ENCODE measurements at places on chromosomes 7 and 10.

GRCh38 chr7:130490888-130491804 lies 739 bp upstream of the MEST start:
- DNase-seq = no peak

- no peak for DNase-seq
These were observed 56.8 kb downstream of the PARP12 start for GRCh38 chr7:140005754-140006503.

DNA sequence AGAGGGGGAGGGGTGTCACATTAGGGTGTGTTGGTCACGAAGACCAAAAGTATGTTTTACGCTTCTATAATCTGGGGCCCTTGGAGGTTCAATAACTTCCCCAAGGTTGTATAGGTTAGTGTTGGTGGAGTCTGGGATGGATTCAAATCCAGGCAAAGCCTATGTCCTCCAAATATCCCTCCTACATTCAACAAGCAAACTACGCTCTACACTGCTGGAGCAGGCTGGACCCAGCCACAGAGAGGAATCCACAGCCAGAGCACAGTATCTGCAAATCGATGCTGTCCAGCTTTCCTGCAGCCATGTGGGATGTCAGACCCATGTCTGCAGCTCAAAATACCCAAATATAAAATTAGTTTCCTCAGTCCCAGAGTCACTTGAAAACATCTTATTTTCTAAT lies 198.0 kb downstream of the COBL start:
- no peak for DNase-seq

DNA sequence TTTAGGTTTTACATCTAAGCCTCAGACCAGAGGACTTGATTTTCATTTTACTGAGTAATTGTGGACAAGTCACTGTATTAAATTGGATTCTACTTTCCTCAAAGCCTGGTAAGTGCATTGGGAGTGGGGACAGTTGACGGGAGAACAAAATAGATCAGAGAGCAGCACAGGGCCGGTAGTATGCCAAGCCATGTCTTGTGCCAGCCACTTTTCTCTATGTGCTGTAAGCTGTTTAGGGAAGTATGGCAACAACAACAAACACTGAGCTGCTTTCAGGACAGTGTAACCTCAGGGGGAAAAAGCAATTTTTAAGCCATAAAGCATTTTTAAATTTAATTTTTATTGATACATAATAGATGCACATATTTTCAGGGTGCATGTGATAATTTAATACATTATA lies 365.9 kb upstream of the IGFBP3 start:
- no peak for DNase-seq

DNA sequence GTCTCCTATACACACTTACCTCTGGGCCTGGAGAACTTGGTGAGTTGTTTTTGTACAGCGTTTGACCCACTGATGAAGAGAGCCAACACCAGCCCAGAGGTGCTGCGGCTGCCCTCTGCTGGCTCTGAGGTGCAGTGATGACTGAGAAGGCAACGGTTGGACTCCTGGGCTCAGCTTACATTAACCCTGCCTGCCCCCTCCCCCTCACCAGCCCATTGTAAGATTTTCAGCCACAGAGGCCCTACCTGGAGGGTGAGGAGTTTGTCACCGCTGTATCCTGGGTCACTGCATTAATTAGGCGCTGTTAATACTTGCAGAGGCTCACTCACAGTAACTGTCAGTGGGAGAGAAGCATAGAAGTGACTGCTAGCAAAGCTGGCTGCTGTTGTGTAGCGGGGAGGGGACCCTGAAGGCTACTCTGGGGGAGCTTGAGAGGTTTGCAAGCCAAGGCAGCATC lies 19.0 kb upstream of the ANKRD2 start:
- peak; percentile 40 for DNase-seq

- no peak for DNase-seq
These were observed 9.4 kb downstream of the PDSS1 start for GRCh38 chr10:26706936-26707335.

DNA sequence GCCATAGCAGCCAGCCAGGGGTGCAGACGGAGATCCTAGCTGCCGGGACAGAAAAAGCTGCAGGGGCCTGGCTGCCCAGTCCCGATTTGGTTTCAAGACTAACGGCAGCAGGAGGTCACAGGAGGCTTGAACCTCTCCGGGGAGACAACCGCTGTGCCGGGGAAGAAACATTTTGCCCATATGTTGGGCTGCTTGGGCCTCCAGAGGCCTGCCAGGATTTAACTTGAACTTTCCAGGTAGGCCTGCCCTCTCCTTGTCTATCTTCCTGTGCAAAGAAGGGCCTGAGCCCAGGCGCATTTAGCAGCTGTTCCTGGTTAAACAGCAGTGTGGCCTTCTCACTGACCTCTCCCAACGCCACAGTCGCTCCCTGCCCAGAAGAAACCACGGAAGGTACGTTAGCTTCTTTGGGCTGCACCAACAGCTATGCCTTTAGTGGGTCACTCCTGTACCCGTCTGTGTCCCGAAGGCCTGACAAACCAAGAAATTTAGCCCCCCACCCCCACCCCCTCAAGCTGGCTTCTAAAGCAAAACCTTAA lies 17.1 kb upstream of the PTF1A start:
- DNase-seq = no peak

- DNase-seq = no peak
These were observed 13.6 kb downstream of the PLXNA4 start for GRCh38 chr7:132562690-132563089.

GRCh38 chr7:18013936-18014335 lies 13.7 kb downstream of the PRPS1L1 start:
- no peak for DNase-seq

- no peak for DNase-seq
These were observed 489.0 kb downstream of the GATA3 start for GRCh38 chr10:8543361-8544056.

- DNase-seq = no peak
These were observed 218.6 kb upstream of the TAC1 start for GRCh38 chr7:97513326-97513725.

DNA sequence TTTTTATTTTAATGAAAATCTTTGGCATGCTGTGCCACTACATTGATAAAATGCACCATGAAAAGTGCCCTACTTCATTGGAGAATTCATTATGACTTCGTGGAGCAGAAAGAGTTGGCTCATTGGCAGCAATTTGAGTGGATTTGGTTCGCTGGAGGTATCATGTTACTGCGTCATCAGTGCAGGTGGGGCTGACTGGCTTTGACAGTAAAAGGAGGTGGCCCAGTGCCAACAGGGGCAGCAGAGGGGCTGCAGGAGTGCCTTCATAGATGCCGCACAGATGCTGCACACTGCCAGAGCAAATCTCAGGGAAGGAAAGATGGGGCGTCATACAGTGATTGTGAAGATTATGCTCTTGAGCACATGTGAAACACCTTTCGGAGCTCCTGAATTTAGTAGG lies 22.2 kb downstream of the FZD1 start:
- DNase-seq = no peak

DNA sequence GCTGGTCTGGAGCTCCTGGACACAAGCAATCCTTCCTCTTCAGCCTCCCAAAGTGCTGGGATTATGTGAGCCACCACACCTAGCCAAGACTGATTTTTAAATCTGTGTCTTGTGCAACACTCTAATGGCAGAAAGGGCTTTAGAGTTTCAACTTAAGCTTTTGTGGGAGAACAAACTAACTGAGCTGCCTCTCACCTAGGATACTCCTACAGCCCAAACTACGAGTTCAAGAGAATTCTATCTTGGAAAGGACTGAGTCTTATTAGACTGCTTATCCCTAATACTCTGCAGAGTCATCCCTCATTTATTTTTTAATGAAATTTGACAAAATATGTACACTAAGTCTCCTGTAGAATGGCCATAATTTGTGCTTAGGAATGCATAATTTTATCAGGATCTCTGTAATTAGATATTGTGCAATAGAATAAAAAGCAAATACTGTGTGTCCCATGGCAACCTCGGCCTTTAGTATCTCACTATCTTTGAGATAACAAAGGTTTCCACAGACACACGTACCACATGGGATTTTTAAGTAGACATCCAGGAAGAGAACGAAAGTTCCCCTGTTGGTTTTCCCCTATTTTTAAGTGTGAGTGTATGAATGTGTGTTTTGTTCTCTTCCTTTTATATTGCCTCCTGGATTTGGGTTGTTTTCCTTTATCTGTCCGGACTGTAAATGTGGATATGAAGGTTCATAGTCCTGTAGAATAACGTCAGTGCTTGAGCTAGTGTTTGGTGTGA lies 199.4 kb upstream of the TCF7L2 start:
- DNase-seq = no peak

DNA sequence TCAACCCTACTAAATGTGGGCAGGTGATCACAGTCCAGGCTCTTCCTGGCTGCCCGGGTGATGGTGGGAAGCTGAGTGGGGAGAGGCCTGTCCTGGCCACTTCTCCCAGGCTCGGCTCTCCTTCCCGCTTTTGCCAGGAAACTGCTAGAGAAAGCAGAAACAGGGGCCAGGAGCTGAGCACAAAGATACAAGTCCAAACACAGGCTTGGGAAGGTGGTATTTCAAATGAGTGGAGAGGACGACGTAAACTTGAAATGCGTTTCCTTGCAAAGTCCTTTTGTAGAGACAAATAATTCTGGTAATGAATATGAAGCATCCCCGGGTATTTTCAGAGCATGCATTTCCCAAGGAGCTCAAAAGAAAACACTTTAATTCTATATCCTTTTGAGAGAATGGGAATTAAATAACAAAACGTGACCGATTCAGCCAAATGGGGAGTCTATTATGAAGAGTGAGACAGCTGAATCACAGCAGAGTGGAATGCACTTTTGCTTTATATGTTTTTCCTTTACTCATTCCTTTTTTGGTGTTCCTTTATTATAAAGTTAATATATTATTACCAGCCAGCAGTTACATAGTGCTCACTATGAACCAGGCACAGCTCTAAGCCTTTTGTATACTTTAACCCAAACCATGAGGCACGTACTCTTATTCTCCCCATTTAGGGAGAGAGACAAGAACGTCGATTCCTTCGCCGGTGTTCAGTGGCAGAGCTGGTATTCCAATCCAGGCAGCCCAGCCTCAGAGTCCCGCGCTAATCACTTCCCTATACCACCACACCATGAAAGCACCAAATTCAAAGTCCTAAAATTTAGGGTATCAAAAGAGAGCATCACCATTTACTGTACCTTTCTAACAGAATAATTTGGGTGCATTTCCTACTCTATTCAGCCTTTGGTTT lies 218.2 kb upstream of the KLF14 start:
- no peak for DNase-seq

DNA sequence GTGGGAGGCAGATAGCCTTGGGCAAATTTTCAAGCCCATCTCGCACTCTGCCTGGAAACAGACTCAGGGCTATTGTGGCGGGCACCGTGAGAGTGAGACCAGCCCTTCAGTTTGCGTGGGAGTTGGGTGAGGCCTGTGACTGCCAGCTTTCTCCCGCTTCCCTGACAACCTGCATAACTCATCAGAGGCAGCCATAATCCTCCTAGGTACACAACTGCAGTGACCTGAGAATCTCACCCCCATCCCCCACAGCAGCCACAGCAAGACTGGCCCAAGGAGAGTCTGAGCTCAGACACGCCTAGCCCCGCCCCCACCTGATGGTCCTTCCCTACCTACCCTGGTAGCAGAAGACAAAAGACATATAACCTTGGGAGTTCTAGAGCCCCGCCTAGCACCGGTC lies 275.4 kb downstream of the GRID1 start:
- DNase-seq = no peak

DNA sequence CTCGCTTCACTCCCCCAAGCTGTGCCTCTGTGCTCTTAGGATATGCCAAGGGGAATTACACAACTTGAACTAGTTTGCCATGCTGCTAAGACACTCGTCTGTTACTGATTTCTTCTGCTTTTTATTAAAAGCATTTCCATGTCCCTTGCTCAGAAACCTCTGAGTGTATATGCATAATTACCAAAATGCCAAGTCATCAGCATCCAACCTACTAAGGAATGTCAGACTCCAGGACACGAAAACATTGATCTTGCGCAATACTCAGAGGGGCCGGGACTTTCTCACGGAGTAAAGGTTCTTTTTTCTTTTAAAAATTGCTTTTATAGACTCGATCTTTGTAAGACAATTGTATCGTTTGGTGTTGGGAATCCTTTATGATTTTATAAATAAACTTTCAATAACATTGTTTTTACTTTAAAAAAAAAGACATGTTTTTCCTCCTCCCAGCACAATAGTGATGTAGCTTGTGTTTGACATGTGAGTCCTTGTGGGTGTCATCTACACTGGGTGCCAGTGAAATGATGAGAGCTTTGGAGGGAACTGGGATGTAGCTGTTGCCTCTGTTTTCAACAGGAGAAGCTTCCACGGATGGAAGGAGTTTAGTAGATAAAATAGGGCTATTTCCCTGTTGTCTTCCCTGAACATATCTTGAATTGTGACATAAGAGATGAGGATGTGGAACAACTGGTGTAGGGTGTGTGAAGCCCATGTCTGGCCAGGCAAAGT lies 43.6 kb downstream of the CNNM1 start:
- no peak for DNase-seq

DNA sequence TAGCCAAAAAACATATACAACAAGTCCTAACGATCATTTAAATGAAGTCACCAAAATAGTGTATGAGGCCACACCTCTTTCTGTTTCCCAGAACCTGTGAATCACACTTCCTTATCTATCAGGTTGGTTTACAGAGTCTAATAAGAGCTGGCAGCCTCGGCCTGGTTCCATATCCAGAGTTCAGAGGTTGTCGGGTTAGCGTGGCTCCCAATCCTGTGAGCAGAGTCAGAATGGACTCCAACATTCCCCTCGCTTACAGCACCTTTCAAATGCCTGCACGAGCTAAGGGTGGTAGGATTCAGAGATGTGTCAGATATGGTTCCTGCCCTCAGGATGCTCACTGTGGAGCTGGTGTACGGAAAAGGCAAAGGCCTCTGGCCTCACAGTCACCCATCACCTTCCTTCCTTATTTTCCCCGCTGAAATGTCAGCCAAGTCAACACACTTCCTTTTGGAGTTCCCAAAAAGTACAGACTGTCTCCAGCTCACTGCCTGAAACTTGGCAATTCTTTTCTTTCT lies 6.0 kb downstream of the IL15RA start:
- DNase-seq = no peak

DNA sequence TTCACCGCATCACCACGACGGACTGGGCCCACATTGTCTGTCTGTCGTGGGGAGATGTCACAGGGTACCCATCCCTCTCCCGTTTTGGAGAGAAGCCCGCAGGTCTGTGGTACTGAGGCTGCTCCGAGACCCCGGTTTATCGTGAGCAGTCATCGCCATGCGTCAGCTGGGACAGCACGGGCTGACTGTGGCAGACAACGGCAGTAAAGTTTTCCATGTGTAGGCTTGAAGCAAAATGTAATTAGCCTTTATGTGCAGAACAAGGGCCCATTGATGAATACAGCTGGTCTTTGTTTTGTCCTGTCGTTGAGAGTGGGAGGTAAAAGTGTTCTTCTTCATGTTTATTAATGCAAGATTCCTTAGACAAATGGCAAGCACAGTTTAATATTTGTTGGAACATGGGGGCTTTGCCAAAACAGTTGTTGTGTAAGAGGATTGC lies 167.4 kb upstream of the SH2B2 start:
- DNase-seq = no peak

DNA sequence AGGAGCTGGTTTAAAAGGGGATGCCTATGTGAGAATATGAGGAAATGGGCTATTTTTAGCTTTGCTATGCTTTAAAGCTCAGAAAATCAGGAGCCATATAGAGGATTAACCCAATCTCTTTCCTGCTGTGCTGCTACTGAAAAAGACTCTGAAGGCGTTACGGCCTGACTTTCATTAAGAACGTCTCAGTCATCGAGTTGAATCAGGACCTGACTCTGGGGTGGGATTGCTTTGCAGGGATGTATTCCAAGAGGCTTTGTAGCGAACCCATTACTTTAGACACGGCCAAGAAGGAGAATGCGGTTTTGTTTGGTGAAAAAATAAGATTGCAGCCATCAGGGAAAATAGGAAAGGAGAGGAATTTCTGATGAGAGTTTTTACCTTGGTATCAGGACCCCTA lies 426.9 kb downstream of the CCSER2 start:
- no peak for DNase-seq

Measured in T-cell (primary cell).